HCT116 (cell line): ENCODE measurements at places on chromosomes 3 and 15. TPM values are rescaled to one million over a fixed set of nuclear protein-coding genes. Genes with fewer than 3 reads are reported as not detected.
A peak's percentile ranks its signal among the peaks of the same experiment; 100 is the strongest.

DNA sequence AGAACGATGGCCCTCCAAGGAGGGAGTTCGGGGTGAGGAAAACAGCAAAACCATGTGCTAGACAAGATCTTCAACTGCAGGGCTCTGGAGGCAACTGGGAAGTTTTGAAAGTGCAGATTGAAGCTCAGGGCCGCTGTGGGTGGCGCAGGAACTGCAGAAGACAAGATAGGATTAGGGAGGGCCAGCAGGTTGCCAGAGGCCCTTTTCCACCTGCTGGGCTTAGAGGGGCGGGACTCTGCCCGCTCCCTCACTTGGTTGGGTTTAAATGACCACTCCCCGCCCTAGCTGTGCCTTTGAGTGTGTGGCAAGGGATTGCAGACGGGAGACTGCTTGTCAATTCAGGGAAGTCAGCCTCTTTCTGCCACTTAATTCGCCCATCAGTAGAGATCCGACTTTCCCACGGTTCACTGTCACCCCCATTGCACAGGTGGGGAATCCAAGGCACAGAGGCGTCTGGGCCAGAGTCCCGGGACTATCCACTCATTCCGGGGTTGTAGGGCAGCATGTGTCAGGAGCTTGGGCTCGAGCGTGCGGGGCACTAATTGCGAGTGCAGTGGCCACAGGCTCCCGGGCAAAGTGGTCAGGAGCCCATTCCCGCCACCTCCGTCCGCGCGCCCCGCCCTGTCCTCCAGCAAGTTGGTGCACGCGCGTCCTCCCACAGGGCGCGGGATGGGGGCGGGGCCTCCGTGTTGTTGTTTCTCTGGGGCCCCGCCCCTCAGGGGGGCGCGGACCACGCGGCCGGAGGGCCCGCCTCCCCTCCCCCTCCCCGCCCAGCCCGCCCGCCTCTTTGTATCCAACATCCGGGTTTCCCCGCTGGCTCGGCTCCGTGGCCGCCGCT is at the start of gene ACVR2B:
Gene ACVR2B, plus strand, starts transcription at position 816 of the 838 bp plus-strand sequence. CDS start 433 bp downstream, outside the sequence.
- H3K4me3 ChIP-seq = peak within 1 kb of the TSS; percentile 77
- peaks cover 48% of the 10 kb centered on the region for H3K4me1 ChIP-seq

DNA sequence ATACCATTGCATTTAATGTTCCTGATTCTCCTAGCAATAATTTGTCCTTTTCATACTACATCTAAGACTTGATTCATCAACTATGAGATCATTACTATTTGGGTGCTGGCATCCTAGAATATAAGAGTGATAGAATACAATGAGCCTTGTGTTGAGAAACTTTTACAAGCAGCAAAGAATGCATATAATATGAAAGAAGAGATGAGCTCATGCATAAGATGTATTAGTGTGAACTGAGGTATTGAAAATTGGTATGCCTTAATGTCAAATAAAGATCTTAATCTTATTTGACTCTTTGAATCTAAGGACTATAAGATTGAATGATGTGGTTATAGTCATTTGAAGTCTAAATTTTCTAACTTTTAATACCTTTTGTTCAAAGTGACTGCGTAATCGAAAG is 220.0 kb upstream of the ARHGEF26 start:
- H3K4me1 ChIP-seq = no peaks in the 10 kb centered on the region
- H3K27ac ChIP-seq = no peak overlapping the region
- H3K4me3 ChIP-seq = no peak overlapping the region
- no peaks in the 10 kb centered on the region for H3K36me3 ChIP-seq

- no peaks in the 10 kb centered on the region for H3K27me3 ChIP-seq
- no peaks in the 10 kb centered on the region for H3K36me3 ChIP-seq
- no peak for DNase-seq
- H3K27ac ChIP-seq = no peak overlapping the region
These were observed 12.0 kb downstream of the CMTM7 start for GRCh38 chr3:32403663-32404062.

GRCh38 chr3:116873142-116873541 is 163.6 kb downstream of the TUSC7 start:
- H3K36me3 ChIP-seq = no peaks in the 10 kb centered on the region
- no peak overlapping the region for H3K27ac ChIP-seq
- no peaks in the 10 kb centered on the region for H3K27me3 ChIP-seq
- DNase-seq = no peak

- no peak for DNase-seq
- no peaks in the 10 kb centered on the region for H3K36me3 ChIP-seq
- H3K27ac ChIP-seq = no peak overlapping the region
These were observed 38.8 kb downstream of the BSN start for GRCh38 chr3:49593041-49593440.

- H3K27ac ChIP-seq = no peak overlapping the region
- no peaks in the 10 kb centered on the region for H3K4me1 ChIP-seq
- no peak for DNase-seq
- H3K36me3 ChIP-seq = no peaks in the 10 kb centered on the region
These were observed 943.2 kb downstream of the MCTP2 start for GRCh38 chr15:95174301-95175259.

- no peak for DNase-seq
- no peak within 1 kb of the TSS for H3K27ac ChIP-seq
- H3K4me1 ChIP-seq = no peaks in the 10 kb centered on the region
- H3K36me3 ChIP-seq = no peaks in the 10 kb centered on the region
- H3K4me3 ChIP-seq = no peak within 1 kb of the TSS
- no peaks in the 10 kb centered on the region for H3K27me3 ChIP-seq
These were observed at the start of gene GRM7 for GRCh38 chr3:6860954-6861624. Gene GRM7 (plus strand): TSS chr3:6861115.

GRCh38 chr3:194865615-194866014 is 179.9 kb downstream of the FAM43A start:
- H3K27ac ChIP-seq = no peak overlapping the region
- no peak overlapping the region for H3K4me3 ChIP-seq
- H3K36me3 ChIP-seq = no peaks in the 10 kb centered on the region
- DNase-seq = no peak
- H3K27me3 ChIP-seq = no peaks in the 10 kb centered on the region

DNA sequence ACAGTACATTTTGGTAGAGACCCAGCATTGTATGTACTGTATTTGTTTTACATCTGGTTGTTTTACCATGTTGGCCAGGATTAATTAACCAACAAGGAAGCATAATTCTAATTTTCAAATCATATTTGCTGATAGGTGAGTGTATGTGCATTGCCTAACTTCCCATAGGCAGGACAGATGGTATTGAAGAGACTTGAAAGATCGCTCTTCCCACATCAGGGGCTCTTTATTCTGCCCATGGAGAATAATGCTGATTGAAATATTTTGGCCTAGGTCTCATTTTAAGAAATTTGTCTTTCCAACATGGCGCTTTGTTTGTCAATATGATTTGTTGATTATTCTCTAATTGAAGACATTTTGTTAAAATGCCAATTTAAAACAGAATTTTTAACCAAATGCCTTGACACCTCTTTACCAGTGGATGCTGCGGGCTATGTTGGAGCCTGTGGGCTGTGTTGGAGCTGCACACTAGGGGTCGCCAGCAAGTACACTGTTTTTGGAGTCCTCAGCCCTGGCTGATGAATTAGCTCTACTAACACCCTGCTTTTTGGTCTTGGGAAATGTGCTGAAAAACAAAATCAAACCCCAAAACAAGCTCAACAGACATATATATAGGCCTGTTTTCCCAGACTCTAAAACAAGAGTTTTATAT is 5.3 kb downstream of the P2RY12 start:
- H3K4me1 ChIP-seq = no peaks in the 10 kb centered on the region
- H3K27me3 ChIP-seq = no peaks in the 10 kb centered on the region
- no peak overlapping the region for H3K4me3 ChIP-seq
- H3K36me3 ChIP-seq = no peaks in the 10 kb centered on the region
- no peak overlapping the region for H3K27ac ChIP-seq

DNA sequence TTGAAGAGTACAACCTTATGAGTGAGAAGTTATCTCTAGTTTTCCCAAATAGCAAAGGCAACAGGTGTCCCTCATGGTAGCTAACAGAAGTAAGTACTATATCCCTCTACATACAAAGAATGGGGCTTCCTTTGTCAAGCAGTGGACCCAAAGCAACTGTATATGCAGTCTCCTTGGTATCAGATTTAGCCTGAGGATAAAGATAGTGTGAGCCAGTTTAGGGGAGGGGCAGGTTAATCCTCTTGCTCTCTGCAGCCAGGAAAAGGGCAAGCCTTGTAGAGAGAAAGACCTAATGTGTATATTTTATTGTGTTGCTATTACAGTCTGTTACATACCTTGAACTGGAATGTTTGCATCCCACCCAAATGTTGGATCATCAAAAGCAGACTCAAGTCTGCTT is 117.9 kb upstream of the COL8A1 start:
- H3K27ac ChIP-seq = no peak overlapping the region
- no peak for DNase-seq
- no peaks in the 10 kb centered on the region for H3K36me3 ChIP-seq
- H3K4me3 ChIP-seq = no peak overlapping the region
- no peaks in the 10 kb centered on the region for H3K4me1 ChIP-seq
- peaks cover 60% of the 10 kb centered on the region for H3K27me3 ChIP-seq

GRCh38 chr3:141341536-141341935 is 26.8 kb upstream of the ZBTB38 start:
- DNase-seq = no peak
- H3K27ac ChIP-seq = no peak overlapping the region
- H3K36me3 ChIP-seq = no peaks in the 10 kb centered on the region
- no peaks in the 10 kb centered on the region for H3K4me1 ChIP-seq
- no peaks in the 10 kb centered on the region for H3K27me3 ChIP-seq

- no peaks in the 10 kb centered on the region for H3K36me3 ChIP-seq
- no peaks in the 10 kb centered on the region for H3K27me3 ChIP-seq
- DNase-seq = no peak
- peaks cover 63% of the 10 kb centered on the region for H3K4me1 ChIP-seq
- no peak overlapping the region for H3K4me3 ChIP-seq
These were observed 8.6 kb downstream of the TM4SF1 start for GRCh38 chr3:149368674-149369497.

- peaks cover 9% of the 10 kb centered on the region; the same call in 1 of the 2 replicates for H3K27me3 ChIP-seq
- no peak overlapping the region for H3K4me3 ChIP-seq
- no peaks in the 10 kb centered on the region for H3K36me3 ChIP-seq
- no peak for DNase-seq
These were observed 274.6 kb upstream of the ROPN1 start for GRCh38 chr3:124266487-124266886.

DNA sequence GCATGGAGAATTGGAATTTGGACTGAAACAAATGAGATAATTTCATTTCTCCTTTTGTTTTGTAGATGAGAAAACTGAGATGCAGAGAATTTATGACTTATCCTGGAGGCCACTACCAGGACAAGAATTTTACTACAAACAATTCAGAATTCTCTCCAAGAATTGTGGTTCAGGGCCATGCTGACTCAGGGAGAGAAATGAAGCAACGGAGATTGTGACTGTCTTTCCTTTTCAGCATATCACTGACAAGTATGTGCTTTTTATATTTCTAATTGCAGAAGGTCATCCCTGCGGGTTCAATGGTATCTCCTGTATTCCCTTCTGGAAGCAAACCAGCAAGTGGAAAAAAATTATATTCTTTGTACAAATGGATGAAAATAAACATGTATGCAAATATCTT is 170.8 kb upstream of the MITF start:
- no peaks in the 10 kb centered on the region for H3K27me3 ChIP-seq
- no peak for DNase-seq

DNA sequence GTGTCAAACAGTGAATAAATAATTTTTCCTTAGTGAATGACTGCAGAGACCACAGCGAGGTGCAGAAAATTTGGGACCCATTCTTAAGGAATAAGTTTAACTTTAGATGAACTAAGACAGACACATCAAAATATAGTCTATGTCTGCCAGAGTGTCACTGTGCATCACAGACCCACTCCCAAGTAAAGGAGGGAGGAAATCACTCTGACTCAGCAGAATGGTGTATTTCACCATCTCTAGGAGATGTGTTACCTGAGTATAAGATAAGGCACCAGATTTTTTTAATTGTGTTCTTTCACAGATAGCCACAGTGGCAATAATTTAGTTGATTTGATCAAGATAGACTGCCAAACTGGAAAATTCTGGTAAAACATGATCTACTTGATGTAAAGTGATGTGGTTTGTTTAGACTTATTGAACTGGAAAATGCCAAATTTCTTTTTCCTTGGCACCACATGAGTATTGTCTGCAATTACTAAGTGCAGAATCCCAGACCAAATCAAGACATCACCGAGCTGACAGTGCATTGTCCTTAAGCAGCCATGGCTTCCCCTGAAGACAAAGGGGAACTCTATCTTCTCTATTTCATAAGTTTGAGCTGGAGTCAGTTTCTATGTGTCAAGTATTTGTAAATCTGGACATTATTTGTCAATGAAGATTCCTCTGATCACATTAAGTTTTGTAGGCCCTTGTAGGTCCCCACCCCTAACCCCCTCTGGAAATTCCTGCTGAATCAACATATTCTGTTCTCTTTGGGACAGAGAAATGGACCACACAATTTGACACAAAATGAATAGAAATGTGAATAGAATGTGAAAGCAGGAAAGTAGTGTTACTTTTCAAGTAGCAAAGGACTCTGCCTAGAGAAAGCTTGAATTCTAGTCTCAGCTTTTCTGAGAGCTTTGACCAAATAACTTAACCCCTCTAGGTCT is 47.6 kb downstream of the TIPARP start:
- H3K4me3 ChIP-seq = no peak overlapping the region
- no peaks in the 10 kb centered on the region for H3K27me3 ChIP-seq
- no peaks in the 10 kb centered on the region; the same call in 1 of the 2 replicates for H3K36me3 ChIP-seq
- no peak for DNase-seq

DNA sequence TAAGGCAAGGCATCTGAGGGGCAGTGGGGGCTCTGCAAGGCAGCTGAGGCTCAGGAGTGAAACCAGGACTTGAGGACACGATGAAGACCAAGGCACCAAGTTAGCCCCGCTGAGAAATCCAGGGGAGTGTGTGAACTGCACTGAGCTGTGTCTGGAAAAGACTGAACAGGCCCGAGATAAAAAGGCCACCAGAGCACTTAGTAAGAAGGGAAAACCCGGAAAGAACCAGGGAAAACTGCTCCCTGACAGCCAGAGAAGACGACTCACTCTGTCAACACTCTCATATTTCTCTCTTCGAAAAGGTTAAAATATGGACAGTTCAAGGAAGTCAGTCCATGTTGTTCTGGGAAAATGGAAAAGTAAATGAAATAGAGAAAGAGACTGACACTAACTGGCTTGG is 109.0 kb downstream of the SEC22A start:
- H3K36me3 ChIP-seq = no peaks in the 10 kb centered on the region
- H3K4me3 ChIP-seq = no peak overlapping the region
- DNase-seq = no peak
- peaks cover 31% of the 10 kb centered on the region; the same call in 1 of the 2 replicates for H3K27me3 ChIP-seq
- H3K27ac ChIP-seq = no peak overlapping the region
- no peaks in the 10 kb centered on the region for H3K4me1 ChIP-seq

GRCh38 chr3:197549261-197549885 is 6.4 kb downstream of the BDH1 start:
- DNase-seq = no peak
- H3K36me3 ChIP-seq = no peaks in the 10 kb centered on the region
- no peaks in the 10 kb centered on the region for H3K27me3 ChIP-seq
- H3K4me1 ChIP-seq = peaks cover 5% of the 10 kb centered on the region
- H3K4me3 ChIP-seq = no peak overlapping the region
- H3K27ac ChIP-seq = no peak overlapping the region

- DNase-seq = no peak
- no peaks in the 10 kb centered on the region for H3K27me3 ChIP-seq
- no peak overlapping the region for H3K4me3 ChIP-seq
- no peaks in the 10 kb centered on the region for H3K36me3 ChIP-seq
These were observed 30.7 kb upstream of the GRIP2 start for GRCh38 chr3:14570864-14571263.

RARRES1 gene
- total RNA-seq = 0.20 TPM

ALDH1L1 gene
- 0.81 TPM for total RNA-seq

PRR20G gene
- 0.30 TPM for total RNA-seq

CPA3 gene
- not detected for total RNA-seq

ZNF860 gene
- 2.9 TPM for total RNA-seq

IQCF5 gene
- not detected for total RNA-seq

FSTL1 gene
- total RNA-seq = 20.7 TPM

KIF9 gene
- 13.1 TPM for total RNA-seq

IQCF2 gene
- total RNA-seq = not detected

PCSK6 gene
- 13.5 TPM for total RNA-seq

MFGE8 gene
- total RNA-seq = 70.7 TPM

GOLGA6D gene
- total RNA-seq = 0.12 TPM
